ENCODE measurements at places on chromosomes 3 and 15. TPM values are rescaled to one million over a fixed set of nuclear protein-coding genes. Genes with fewer than 3 reads are reported as not detected.

Gene GOLGA6A
- total RNA-seq: 0.09 TPM

Gene TM4SF1
- 1,031 TPM for total RNA-seq

Gene DPPA2
- not detected for total RNA-seq

Gene RPP25
- total RNA-seq: 28.2 TPM

Gene VWA5B2
- total RNA-seq: 0.29 TPM

Gene ZMYND10
- total RNA-seq: 0.94 TPM

Measured in A549 treated with AZD2906 at 1 μM for 4 hours (cell line).